HAP-1 (cell line): ENCODE measurements at places on chromosomes 5 and 9.

DNA sequence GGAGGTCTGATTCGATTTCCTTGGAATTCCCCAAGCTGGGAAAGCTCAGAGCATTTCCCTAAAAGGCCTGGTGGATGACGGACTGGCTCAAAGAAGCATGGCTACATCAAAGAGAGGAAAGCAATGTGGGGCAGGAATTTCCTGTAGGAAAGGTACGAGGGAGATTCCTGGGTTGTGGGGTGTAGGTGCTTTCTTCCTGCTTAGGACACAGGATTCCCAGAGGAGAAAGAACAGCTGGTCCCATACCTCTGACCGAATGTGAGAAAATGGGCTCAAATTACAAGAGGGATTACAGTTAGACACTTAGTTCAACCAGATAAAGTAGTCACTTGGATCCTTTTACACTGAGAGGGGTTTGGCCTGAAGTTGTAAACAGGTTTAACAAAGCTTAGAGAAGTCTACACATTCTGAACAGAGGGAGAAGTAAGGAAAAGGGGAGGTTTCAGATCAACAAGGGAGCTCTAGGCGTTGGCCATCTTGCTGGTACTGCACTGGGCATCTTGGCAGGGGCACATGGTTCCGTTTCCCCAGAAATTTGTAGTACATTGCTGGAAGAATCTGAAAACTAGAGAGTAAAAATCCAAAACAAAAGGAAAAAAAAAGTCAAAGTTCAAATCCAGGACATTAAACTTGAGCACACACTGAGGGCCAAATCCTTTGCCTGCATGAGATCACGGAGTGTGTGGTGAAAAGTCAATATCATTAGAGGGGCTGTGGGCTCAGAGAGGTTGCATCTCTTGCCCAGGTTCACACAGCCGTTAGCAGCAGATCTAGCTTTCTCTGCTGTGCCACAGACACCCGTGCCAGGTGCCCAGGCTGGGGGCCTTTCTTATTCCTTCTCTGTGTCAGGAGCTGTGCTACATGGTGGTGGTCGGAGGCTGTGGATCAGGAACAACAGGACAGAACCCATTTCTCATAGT lies 171.3 kb downstream of the RGS3 start:
- no peak for DNase-seq

- no peak for DNase-seq
Measured at GRCh38 chr9:121298689-121299466, 30.9 kb downstream of the GSN start.

- DNase-seq = no peak
Measured at GRCh38 chr9:118992813-118993794, 376.1 kb downstream of the BRINP1 start.

DNA sequence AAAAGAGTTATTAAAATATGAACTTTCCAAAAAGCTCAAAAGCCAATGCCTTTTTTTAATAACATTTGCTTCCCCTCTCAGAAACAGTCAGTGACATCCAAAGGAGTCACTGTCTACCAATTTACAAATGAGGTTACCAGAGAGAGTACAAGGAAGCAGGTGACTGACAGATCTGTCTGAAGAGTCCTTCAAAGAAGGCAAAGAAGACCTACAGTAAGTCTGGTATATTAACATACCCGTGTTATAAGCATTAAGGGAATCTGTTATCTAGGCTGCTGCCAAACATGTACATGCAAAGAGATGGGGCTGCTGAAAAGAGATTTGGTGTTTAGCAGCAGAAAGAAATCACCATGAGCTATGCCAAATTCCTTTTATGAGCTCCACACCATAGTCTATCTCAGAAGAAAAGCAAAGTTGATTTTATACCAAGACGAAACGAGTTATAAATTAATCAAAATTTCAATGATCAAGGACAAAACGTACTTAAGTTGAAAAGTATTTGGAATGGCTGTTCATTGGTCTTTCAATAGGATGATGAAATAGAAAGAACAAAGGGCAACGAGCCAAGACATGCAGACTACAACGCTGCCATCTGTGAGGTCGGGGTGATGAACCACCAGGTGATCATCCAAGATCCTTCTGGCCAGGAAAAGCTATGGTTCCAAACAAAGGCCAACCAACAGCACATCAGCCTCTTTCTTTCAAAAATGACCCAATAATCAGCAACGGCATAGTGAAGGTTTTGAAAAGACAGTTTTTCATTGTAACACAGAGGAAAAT lies 8.1 kb downstream of the PRELID2 start:
- no peak for DNase-seq

DNA sequence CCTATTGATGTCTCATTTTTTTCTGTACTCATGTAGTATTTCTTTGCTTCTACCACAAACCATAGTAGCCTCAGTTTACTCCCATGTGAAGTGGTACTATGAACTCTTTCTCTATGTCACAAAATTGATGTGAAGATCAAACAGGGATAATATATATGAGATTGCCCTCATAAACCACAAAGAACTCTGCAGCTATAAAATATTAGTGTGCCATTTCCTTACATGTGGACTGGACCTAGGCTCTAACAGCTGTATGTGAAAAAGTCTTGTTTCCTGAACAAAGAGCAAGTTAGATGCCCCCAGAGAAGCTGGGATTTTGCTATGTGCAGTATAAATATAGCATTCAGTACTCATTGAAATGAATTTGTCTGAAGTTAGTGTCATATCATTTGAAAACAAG lies 412.6 kb upstream of the ADAMTSL1 start:
- DNase-seq = no peak

GRCh38 chr5:84181093-84181492 lies 203.6 kb downstream of the EDIL3 start:
- no peak for DNase-seq

- DNase-seq = no peak
Measured at GRCh38 chr9:115132648-115133047, 14.7 kb upstream of the TNC start.

DNA sequence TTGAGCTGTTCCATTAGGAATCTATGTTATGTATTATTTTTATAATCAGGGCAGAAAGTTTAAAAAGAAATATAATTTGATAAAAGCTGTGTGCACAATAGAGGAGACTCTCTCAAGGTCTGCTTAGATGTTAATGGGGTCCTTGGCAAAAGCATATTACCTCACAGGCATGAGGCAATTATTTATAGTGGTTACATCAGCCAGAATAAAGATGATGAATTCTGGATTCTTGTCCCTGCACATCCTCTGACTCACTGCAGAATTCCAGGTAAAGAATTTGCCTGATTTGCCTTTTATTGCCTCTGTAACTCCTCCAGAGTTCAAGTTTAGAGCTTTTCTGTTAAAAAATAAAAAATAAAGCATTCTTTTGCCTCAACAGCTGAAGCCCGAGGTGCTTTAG lies 253.6 kb downstream of the MAST4 start:
- no peak for DNase-seq

DNA sequence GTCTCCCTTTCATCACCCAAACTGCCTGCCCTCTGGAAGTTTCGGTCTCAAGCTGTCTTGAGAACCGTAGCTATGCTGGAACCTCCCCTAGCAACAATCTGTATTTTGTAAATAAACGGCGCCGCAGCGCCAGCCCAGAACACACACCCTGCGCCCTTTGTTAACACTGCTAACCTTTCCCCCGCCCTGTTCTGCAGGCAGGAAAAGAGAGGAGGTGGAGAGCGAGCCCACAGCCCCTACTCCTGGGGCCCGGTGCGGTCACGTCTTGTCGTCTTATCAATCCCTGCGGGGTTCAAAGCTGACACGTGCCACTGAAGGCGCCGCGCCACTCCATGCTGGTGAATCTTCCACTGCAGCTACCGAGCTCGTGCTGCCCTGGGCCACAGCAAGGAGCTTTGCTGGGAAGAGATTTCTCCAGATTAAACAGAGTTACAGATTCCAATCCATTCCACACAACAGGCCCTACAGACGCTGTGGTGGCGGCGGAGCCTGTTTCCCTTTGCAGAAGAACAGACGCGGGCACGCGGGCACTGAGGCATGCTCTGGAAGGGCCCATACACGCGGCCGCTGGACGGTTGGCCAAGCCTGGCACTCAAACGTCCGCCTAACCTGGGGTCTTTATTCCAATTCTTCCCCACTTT lies 25.3 kb downstream of the ZDHHC11B start:
- no peak for DNase-seq

DNA sequence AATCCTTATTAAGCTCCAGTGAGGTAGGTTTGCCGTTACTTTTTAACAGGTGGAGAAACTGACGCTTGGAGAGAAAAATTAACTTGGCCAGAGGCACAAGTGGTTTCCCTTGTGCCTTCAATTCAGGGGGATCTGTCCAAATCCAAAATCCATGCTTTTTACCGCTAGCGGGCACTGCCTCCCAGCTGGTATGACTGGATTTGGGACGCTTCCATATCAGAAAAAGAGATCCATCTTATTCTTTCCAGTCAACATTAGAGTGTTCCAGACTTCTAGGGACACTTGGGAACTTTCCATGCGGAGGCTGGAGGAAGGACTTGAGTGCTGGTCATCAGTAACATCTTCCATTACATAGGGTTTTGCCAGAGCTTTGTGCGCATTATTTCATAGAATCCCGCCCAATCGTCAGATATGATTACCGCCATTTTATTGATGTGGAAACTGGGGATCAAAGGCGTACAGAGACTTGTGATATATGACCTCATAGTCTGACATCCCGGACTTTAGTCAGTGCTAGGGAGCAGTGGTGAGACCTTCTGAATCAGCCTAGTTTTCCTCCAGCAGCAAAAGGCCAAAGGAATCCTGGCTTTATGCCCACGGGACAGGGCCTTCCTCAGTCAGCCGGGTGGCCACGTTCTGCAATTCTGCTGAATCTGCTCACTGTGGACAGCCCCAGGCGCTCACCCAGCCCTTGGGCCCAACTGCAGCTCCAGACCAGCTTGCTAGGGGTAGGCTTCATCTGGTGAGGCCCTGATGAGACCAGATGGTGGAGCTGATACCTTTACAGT lies 1.1 kb upstream of the GNPDA1 start:
- DNase-seq = no peak

DNA sequence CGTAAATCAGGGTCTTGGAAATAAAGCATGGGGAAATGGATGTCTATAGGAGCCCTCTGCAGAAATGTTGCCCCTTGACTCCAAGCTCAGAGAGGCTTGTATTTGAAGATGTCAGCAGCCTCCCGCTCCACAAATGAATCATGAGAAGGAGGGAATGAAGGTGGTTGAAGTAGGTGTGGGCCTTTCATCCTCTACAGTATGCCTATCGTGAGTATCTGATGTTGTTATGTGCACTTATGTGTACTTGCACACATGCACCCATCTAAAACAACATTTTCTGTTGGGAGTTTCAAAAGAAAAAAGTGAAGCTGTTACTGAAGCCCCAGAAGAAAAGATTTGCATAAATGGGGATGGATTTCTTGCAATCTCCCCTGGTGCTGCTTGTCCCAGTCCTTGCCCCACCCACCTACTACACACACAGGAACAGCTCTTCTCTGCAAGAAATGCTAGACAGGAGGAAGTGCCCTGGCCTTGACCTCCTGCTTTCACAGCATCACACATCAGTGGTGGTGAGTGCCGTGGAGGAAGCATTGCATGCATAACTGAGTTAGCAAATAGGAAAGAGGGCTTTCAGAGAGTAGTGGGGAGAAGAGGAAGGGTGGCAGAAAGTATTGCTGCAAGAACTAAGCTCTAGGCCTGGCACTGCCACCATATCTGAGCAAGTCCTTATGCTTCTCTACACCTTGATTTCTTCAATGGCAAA lies 156.1 kb downstream of the SNX18 start:
- no peak for DNase-seq

DNA sequence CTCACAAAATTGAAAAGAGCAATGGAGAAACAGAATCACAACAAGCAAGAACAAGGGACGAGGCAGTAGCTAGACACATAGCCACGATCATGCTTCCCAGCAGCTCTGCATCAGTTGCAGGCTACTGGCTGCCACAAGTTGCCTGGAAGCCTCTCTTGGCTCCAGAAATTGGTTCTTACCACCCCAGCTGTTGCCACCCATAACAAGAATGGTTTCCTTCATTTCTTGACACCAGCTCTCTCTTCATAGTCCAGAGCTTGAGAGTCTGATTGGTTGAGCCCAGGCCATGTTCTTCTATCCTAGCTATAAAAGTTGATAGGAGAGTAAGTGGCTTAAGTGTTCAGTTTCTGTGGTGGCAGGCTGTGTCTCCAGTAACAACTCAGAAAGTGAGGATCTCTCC lies 210.7 kb upstream of the ANKRD55 start:
- DNase-seq = no peak

- DNase-seq = no peak
Measured at GRCh38 chr9:101860920-101861319, 122.5 kb upstream of the GRIN3A start.

GRCh38 chr5:86175224-86175623 lies 442.5 kb upstream of the COX7C start:
- DNase-seq = no peak

- no peak for DNase-seq
Measured at GRCh38 chr5:173664154-173664526, 47.7 kb upstream of the BOD1 start.

- DNase-seq = no peak
Measured at GRCh38 chr9:113746486-113746885, 129.6 kb upstream of the ZNF618 start.

- no peak for DNase-seq
Measured at GRCh38 chr5:138287246-138287645, 12.8 kb upstream of the GFRA3 start.

GRCh38 chr9:37032713-37033112 lies 1.4 kb downstream of the PAX5 start:
- DNase-seq = no peak

DNA sequence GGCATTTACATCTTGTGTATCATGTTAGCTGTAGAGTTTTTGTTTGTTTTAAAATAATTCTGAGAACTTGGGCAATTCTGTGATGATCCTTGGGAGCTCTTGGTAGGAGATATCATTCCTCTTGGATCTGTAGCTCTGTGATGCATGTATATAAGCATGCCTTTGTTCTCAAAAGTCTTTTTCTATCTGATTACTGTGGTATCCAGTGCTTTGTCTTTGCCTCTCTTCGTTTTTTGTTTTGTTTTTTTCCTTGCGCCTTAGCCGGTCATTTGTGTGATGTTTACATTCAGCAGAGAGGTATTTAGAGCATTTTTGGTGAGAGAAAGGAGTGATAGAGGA lies 110.0 kb downstream of the PAM start:
- no peak for DNase-seq

DNA sequence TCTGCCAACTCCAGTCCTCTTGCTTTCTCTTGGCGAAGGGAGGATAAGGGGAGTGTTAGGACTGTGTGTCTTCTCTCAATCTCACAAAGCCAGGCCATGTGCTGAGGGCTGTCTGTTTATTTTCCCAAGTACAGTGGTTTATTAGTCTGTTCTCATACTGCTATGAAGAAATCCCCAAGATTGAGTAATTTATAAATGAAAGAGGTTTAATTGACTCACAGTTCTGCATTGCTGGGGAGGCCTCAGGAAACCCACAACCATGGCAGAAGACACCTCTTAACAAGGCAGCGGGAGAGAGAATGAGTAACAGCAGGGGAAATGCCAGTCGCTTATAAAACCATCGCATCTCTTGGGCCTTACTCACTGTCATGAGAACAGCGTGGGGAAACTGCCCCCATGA lies 36.2 kb upstream of the CKS2 start:
- DNase-seq = no peak

GRCh38 chr5:143657647-143658285 lies 154.2 kb upstream of the HMHB1 start:
- DNase-seq = no peak

DNA sequence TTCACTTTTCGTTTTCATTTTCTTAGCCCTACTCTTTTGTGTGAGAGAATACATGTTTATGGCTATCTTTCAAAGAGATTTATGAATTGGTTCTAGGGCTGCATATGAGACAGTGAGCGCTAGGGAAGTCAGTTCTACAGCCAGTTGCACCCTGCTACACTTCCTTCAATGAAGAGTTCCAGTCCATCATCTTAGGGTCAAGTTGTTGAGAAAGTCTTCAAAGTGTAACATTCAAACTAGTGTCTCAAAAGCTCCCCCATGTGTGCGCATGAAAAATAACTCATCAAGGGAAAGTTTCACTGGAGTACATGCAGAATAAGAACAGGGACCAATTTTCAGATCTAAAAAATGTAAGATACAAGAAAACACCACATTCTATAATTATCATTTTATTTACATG lies 317.2 kb downstream of the DEPDC1B start:
- DNase-seq = no peak
